Endothelial cell of coronary artery (primary cell): ENCODE measurements at places on chromosomes 7 and 10. TPM values are rescaled to one million over a fixed set of nuclear protein-coding genes. Genes with fewer than 3 reads are reported as not detected.

SLC26A5 gene
- not detected in 2 replicates for total RNA-seq

PGAM2 gene
- total RNA-seq = not detected in 2 replicates

AGR3 gene
- not detected in 2 replicates for total RNA-seq

OR6V1 gene
- total RNA-seq = not detected in 2 replicates

PKD2L1 gene
- not detected in 2 replicates for total RNA-seq

CLRN3 gene
- total RNA-seq = 0.09 TPM in 2 replicates

NKX2-3 gene
- not detected in 2 replicates for total RNA-seq

MAGI2 gene
- 1.8 and 3.4 TPM in 2 replicates for total RNA-seq
